Dorsolateral prefrontal cortex (tissue), 122 donors: ENCODE measurements at places on chromosomes 11 and 22.

- DNase-seq, result no peak
These were observed 40.5 kb downstream of the NAT10 start for GRCh38 chr11:34145847-34146381.

DNA sequence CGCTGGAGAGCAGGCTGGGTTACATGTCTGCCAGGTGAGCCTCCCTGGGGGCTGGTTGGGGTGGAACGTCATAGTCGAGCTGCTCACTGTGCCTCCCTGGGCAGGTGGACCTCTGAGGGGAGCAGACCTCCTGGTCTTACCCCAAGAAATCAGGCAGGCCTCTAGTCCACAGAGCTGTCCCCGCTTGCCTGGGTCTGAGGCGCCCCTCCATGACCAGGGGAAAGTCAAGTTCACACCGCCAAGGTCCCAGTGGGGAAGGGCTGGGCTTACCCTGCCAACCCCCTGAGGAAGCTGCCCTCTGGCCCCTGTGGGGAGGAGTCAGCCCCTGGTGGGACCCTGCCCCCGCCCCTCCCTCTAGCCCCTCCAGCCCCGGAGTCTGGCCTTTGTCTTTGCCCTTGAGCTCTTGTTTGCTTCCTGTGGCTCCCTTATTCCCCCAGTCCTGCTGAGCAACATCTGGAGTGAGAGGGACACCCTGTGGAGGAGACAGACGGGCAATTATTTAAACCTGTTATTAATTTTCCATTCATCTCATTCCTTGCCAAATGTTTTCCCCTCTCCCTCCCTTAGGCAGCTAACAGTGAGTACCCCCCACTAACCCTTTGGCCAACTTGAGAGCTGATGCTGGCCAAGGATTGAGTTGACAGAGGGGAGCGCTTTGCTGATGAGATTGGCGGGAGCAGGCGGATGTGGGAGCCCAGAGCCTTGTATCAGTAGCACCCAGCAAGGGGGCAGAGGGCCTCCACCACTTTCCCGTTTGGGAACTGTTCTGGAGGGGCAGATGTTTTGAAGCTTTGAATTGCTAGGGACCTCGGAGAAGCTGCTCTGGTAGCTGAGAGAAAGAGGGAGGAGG lies 83.4 kb downstream of the CEP164 start:
- DNase-seq, result no peak

- DNase-seq, result no peak
These were observed 47.9 kb upstream of the YWHAH start for GRCh38 chr22:31896472-31896871.

GRCh38 chr11:32884770-32885384 lies 7.7 kb upstream of the QSER1 start:
- no peak for DNase-seq

DNA sequence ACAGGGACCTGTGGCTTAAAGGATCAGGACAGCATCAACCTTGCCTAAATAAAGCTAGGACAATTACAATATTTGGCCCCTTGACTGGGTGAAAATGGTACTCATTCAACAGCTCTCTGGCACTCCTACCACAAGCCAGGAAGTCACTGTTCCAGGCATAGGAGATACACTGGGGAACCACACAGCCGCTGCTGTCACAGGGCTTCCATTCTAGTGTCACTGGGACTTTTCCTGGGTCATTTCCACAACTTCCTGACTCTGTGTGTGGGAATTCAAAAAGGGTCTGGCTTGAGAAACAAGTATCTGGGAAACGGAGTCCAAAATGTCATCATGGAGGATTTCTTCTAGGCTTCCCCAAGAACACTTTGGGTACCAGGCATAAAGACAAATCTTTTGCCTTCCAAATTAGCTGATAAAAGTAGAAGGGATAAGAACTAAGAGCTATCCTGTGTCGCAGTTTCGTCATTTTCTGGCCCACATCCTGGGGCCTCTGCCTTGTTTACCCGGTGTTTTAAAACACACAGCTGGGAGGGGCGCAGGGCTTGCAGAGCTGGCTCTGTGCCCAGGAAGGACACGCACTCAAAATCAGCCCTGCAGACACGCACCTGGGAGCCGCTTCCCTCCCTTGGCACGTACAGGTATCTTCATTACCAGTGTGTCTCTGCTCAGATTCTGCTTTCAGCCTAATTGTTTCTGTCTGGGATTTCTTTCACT lies 38.0 kb downstream of the TMEM45B start:
- no peak for DNase-seq

DNA sequence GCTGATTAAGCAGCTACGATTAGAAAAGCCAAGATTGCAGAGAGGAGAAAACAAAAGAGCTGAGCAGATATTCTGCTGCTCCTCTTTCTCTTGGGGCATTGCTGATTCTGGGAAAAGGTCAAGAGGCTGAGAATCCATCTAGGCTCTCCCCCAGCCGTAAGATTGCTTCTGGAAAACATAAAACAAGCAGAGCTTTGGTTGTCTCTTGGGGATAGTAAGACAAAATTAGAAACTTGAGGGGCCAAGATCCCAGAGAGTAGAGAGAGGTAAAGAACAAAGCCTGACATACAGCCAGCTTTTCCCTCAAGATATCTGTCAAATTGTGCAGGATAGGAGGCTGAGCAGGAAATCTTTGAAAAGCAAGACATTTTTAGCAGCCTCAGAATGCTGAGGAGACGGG lies 158.2 kb downstream of the TTC28 start:
- DNase-seq, result no peak

- DNase-seq, result no peak
These were observed 27.8 kb downstream of the LRP5 start for GRCh38 chr11:68340003-68340767.

DNA sequence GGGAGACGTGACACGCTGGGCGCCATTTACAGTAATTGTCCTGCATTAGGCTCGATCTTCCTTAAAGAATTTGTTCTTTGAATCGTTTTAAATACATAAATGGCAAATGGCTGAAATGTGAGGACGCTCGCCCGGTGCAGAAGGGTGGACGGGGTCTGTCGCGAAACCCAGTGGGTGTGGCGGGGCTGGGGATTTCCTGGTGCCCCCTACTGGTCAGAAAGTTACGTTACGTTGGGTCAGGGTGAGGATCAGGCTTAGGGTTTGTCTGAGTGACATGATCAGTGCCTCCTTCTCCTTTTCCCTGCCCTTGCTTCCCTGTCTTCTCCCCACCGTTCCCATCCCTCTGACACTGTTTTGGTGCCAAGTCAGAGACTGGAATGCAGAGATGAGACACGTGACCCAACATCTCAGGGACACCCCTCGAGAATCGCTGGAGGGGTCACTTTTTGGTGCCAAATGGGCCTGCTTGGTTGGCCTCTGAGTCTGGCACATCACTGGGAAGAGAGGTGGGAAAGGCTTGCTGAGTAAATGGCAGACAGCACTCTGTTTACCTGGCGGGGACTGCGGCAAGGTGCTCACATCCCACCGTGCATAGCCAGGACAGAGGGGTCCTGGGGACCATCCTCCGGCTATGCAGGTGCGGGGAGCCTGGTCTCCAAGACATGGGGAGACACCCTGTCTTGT lies 1107.6 kb downstream of the BRD1 start:
- DNase-seq, result peak; percentile 17

DNA sequence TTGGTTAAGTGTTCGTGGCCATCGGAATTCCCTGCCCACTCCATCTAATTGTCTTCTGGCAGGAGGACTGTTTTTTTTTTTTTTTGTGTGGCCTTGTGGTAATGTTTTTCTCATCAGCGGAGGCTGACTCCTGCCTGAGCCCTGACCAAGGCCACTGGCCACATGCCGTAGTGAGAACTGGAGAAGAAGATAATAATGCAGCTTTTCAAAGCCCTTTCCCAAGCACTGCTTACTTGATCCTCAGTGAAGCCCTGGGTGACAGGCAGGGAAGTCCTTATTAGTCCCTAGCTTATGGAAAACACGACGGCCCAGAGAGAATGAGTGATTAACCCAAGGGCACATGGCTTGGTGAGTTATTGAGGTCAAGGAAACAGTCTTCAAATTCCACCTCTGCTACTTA lies 71.2 kb downstream of the ADM start:
- DNase-seq, result no peak

DNA sequence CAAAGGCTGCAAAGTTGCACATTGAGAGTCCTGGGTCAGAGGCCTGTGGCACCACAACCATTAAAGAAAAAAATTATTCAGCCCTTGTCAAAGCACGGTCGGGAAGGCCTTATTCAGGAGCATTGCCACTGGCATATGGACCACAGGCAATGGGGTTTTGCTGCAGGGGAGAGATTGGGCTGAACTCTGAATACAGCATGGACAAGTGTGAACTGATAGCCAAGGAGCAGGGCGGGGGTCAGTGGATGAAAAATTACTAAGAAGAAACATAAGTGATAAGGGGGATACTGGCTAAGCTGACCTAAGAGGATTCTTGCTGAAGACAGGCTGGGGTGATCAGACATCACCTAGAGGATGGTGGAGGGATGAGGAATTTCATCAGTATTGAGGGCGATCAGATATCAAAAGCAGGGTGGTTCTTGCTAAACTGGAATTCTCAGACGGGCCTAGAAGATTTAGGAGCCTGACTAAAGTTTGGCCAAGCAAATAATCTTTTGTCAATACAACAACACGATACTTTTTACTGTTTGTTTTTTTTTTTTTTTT lies 3.3 kb upstream of the DGCR8 start:
- no peak for DNase-seq

DNA sequence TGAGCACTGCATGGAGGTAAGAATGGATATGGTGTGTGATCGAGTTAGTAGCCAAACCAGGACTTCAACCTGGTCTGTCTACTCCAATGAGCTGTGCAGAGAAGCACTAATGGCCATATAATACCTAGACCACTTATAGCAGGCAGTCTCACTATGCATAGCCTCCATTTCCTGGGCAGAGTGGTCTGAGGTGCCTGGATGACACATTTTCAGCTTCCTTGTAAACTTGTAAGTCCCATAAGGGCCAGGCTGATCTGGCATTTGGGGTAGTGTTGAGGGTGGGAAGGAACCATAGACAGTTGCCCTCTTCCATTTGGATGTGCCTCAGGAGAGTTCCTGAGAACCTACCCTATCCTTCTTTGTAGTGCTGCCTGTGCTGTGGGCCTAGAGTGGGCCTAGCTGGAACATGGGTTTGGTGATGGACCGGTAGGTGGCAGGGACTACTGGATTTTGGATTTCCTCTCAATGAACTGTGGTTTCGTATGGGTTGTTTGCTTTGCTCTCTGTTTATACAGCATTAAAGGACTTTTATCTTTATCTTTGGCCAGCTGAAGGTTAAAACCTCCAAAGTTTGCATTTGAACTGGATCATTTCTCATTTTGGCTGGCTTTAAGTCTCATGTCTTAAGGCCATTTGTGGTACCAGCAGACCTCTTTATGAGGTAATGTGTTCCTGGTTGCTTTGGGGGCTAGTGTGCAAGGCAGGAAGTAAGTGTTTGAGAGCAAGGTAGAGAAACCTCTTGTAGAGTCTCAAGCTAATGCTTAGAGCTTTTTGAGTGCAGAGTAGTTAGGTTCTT lies 86.9 kb downstream of the STIM1 start:
- no peak for DNase-seq

DNA sequence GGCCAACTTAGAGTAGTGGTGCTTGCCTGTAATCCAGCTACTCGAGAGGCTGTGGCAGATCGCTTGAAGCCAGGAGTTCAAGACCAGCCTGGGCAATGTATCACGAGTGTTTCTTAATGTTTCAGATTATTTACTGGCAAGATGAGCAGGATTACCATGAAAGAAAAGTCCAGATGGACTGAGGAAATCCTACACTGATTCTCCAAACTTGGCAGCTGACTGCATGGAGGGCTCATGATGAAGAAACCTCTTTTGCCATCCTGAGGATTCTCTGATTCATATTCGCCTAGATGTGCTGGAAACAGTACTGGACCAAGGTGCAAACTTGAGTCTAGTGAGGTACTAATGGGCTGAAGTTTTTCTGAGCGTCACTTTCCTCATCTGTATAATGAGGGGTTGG lies 2.8 kb upstream of the SIDT2 start:
- no peak for DNase-seq

- DNase-seq, result no peak
These were observed 144.3 kb upstream of the ANO3 start for GRCh38 chr11:26187639-26188038.

- no peak for DNase-seq
These were observed 53.5 kb downstream of the TEAD1 start for GRCh38 chr11:12727563-12728211.

GRCh38 chr11:101049123-101049522 lies 80.5 kb downstream of the PGR start:
- no peak for DNase-seq

GRCh38 chr11:11973361-11973800 lies 35.0 kb downstream of the DKK3 start:
- DNase-seq, result peak; percentile 80

DNA sequence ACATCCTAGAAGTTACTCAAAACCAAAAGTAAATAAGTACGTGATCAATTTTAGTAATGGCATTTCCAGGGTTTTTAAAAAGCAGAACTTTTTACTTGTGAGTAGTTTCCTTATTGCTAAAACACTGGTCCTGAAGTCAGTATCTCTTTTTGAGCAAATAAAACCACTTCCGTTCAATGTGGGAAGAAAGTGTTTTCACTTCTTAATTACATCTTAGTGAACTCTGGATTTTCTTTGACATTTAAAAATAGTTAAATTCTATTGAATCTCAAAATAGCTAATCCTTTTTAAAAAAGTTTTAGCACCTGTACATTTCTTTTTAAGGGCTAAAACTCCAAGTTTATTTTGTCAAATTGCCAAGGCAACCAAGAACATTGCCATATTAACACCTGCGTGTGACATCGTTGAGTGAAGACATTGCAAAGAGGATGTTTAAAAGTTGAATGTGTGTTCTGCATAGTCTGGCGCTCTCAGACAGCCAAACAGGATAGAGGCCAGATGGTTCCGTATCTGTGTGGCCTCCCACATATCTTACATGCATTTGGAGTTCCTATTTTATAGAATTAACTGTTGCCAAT lies 17.2 kb upstream of the OR5B21 start:
- no peak for DNase-seq

GRCh38 chr11:117557361-117557760 lies 229.7 kb downstream of the CEP164 start:
- DNase-seq, result no peak

DNA sequence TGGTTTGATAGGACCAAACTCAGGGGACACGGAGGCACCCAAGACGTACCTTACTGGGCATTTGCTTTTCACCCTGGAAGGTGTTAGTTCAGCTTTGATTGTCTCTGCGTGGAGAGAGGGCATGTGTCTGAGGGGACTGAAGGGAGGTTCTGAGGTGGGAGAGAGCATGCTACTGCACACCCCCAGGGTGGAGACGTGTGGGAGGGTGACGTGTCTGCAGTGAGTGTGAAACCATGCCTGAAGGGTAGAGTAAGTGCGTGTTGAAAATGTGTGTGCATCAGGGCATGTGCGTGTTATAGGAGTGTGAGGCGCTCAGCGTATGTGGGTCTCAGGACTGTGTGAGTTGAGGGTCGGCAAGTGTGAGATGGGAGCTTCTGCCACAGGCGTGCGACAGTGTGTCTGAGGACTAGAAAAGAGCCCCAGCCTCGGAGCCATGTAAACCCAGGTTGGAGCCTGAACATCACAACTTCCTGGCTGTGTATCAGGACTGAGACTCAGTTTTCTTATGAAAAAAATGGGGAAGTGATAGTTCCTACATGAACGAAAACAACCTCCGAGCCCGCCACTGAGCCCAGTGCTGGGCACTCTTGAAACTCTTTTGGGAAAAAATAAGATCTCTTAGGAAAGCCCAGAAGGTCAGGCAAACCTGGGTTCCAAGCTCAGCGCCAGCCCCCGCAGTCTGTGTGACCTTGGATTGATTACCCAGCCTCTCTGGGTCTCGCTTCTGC lies 11.8 kb upstream of the KCNJ11 start:
- DNase-seq, result no peak

- DNase-seq, result no peak
These were observed 402.8 kb downstream of the MIAT start for GRCh38 chr22:27060190-27060589.
